ENCODE measurements at places on chromosomes 3 and 15.

DNA sequence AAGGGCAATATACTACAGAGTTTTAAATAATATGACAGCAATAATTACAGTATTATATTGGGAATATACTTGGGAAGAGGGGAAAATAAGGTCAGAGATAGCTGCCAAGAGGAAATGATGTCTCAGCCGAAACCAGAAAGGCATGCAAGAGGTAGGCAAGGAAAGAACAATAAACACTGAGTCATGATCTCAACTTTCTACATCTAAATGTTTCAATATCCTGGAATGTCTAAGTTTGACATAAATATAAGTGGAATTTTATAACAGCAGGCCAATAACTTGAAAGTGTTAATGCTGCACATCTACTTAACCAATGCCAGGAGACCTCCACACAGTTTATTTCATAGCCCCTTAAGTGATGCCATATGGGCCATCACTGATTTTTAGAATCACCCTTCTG is 99.8 kb upstream of the CPNE4 start:
- DNase-seq = peak; percentile 89

GRCh38 chr3:97937205-97937604 is 35.0 kb downstream of the RIOX2 start:
- DNase-seq = no peak

GRCh38 chr3:9087831-9088413 is 124.7 kb upstream of the RAD18 start:
- no peak for DNase-seq

DNA sequence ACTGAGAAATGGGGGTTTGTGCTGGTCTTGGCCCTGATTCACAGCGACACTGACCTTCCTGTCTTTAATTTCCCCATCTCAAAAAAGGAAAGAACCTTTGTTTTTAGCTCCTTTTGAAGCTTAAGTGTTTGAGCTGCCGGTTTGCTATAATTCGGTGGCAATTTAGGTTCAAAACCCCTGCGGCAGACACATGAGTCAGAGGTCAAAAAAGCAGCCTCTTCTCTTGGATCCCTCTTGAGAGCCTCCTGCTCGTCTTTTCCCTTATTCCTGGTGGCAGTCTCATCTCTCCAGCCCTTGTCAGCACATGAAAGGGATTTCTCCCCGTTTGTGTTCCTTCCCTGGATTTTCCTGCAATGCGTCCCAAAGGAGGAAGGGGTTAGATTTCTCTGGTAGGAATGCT is 64.5 kb downstream of the GRIP2 start:
- DNase-seq = no peak

- peak; percentile 87 for DNase-seq
Measured at GRCh38 chr3:81716870-81717509, 44.5 kb downstream of the GBE1 start.

- peak; percentile 59 for DNase-seq
Measured at GRCh38 chr15:57025264-57025926, 107.0 kb downstream of the TCF12 start.

GRCh38 chr3:184110316-184110725 is 13.5 kb downstream of the HTR3E start:
- peak; percentile 7 for DNase-seq

DNA sequence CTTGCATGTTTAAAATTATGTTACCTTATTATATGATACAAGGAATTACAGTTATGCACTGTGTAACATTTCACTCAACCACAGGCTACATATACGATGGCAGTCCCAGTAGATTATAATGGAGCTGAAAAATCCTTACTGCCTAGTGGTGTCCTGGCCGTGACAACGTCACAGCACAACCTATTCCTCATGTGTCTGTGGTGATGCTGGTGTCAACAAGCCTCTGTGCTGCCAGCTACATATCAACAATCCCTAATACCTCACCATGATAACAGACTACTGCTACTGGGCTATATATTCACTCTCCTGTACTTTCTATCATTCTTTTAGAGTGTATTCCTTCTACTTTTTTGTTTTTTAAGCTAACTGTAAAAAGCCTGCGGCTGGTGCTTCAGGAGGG is 80.2 kb upstream of the OCA2 start:
- no peak for DNase-seq

GRCh38 chr15:88193415-88193814 is 63.1 kb downstream of the NTRK3 start:
- no peak for DNase-seq

- no peak for DNase-seq
Measured at GRCh38 chr15:71245588-71245987, 130.3 kb downstream of the THSD4 start.

DNA sequence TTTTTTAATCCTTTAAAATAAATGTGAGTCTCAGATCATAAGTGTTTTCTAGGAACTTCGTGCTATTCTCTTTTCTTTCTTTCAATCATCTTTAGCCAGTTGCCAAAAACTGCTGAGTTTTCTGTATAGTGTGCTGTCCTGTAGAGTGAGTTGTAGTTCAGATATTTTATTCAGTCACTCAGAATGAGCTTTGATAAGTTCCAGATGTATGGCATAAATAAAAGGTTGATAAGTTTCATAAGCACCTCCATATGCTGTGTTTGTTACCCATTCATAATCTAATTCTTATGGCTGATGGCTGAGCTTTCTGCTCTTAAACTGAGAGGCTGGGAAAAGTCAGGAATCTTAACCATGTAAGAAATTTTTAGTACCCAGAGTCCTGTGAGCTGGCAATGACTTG is 59.3 kb upstream of the COL6A6 start:
- DNase-seq = peak; percentile 77

GRCh38 chr3:11494131-11494916 is 149.4 kb downstream of the VGLL4 start:
- no peak for DNase-seq

DNA sequence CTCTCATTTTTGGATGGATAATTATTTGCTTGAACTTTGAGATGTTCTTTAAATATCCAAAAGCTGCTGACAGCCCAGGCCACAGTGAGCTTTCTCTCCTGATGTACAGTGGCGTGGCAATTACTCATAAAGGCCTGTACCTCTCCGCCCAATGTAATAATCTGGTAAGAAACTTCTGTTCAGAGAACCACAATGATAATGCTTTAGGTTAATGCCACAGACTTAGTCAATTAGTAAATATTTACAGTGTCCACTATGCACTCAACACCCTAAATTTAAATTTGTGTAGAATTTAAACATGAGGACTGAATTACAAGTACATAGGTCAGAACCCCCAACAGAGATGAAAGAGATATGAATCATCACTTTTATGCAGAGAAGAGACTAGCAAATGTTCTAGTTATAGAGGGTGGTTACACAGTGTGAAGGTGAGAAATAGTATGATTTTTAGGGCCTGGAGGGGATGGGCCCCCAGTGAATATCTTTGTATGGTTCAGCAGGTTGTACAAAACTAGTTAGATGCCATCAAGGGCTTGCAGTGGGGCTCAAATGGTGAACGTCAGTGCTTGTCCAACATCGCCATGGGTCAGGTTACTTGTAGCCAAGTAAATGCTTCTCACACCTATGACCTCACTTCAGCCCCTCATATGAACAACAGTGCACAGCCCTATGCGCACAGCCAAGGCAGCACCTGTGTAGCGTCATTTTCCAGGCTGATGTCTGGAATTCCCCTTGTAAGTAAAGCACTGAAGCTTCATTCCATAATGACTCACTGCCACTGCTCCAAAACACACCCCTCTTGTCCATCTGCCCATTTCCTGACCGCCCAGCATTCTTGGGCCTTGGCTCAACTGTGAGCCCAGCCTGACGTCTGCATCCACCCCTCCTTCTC is 13.3 kb downstream of the ABHD2 start:
- DNase-seq = peak; percentile 97

- DNase-seq = peak; percentile 50
Measured at GRCh38 chr15:51093839-51094605, 684 bp downstream of the TNFAIP8L3 start.

DNA sequence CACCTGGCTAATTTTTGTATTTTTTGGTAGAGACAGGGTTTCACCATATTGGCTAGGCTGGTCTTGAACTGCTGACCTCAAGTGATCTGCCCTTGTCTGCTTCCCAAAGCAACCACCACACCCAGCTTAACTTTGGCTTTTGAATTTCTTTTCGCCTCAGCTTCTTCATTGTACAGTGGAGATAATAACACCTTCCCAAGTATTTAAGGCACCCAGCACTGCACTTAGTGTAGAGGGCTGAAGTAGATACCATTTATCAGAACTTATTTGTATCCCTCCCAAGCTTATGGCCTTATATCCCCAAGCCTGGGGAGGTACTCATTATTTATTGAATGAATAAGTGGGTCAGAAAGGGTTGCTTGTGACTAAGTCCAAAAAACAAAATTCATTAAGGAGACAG is 2.3 kb downstream of the SQOR start:
- DNase-seq = no peak

DNA sequence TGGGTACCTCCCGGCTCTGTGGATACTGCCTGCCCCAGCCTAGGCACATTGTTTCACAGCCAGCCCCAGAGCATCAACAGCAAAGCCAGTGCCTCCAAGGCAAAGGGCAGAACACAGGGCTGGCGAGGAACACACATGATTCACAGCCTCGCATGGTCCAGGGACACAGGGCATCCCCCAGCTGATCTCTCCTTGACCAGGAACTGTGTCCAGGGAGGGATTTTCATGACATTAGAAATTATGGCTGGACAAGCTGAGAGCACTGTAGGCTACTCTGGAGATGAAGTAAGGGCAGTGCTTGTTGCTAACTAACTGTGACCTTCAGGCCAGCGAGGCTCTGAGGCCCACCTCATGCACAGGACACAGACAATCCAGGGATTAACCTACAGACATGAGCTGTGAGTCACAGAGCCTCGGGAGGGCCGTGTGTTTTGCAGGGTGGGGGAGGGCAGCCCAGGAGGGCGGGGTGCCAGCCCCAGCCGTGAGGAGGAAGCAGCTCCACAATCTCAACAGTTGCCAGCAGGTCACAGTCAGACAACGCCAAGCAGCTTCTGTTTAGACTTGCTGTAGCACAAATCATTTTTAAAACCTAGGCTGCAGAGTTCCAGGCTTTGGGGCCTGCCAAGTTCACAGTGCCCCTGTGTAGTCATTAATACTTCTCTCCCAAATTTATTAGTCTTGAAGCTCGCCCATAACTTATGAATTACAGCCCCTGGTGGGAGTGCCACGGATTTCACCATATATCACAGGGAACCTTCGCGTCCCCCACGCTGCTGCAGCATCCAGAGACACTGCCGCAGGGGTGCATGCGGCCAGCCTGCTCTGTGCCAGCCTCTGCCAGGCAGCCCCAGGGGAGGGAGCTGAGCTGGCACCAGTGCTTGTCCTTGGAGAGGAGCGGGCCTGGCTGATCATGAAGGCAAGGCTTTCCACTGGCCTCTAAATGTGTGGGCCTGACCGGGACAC is 114.7 kb downstream of the ETFA start:
- DNase-seq = peak; percentile 67

- DNase-seq = no peak
Measured at GRCh38 chr3:195226900-195227447, 44.0 kb downstream of the XXYLT1 start.

DNA sequence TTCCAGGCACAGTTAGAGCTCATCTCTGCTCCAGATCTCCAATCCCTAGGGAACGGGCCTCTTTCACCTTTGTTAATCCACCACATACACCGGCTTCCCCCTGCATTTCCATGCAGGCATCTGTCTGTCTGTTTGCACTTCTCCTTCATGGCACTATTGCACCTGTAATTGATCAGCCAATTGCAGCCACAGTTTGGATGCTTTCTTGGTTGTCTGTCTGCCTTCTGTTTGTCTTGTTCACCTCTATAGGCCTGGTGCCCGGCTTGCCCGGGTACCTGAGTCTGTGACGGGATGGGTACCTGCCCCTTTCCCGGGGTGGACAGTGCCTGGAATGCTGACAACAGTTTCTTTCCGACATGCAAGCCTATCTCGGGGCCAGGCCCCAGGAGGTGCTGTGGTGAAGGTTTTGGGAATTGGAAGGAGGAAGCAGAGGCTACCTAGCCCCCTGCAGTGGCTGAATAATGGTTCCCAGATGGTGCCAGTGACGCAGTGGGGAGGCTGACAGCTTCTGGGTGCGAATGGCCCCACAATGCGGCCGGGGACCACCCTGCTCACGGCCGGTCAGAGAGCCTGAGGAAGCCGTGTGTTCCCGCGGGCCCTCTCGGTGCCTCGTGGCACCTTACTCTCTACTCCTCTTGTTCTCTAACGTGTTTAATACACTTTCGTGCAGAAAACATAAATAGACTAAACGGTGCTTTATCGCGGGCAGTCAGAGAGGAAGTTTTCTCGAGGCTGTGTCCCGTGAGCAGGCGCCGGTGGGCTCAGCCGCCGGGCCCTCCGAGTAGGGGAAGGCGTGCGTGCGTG is 31.3 kb upstream of the RAB6B start:
- peak; percentile 2 for DNase-seq

- DNase-seq = peak; percentile 92
Measured at GRCh38 chr3:27681249-27681748, 40.8 kb downstream of the EOMES start.

DNA sequence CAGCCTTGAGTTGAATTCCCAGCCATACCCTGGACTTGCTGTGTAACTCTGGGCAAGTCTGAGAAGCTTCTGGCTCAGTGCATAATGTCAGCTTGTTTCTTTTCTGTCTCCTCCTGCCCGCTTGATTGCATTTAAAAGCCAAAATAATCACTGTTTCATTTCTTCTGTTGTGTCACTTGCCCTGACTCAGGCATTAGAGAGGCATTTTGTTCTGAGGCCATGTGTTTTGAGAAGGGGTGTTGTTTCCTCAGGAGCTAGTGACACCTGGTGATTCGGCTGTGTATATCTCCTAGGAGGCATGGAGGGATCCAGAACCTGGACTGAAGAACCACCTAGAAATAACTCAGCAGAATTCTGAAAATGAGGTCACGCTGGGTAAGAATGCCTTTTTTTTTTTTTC is 16.0 kb downstream of the WDR73 start:
- peak; percentile 24 for DNase-seq

DNA sequence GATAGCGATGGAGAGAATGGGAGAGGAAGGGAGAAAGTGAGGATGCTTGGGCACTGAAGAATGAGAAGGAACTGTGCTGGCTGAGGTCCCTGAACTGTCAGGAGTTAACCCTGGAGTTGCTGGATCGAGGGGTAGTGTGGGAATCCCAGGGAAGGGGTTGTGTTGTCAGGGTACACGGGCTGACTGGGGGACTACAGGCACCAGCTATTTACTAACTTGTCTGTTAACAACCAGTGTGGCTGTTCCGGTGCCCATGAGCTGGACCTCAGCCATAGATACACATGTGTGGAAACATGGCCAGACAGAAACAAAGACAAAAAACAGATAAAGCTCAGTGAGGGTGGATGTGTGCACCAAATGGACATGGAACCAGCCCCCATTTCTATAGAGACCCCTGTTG is 55.1 kb downstream of the GASK1A start:
- DNase-seq = no peak

DNA sequence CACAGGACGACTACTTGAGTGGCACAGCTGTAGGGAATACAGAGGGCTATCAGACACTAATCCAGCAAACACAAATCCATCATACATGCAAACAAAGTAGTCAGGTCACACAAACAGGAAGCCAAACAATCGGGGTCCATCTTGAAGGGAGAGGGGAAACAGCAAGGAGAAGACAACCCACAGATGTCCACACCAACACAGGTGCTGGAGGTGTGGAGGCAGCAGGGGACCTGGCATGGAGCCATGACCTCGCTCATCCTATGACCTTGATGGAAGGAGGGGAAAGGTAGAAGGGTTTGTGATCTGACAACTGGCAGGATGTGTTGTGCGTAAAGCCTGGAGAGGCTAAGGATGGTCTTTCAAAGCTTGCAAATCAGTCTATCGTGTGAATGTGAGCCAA is 39.9 kb upstream of the SKOR1 start:
- no peak for DNase-seq

Data from adipocyte (in vitro differentiated cells).